ENCODE measurements at places on chromosomes 3 and 15.

DNA sequence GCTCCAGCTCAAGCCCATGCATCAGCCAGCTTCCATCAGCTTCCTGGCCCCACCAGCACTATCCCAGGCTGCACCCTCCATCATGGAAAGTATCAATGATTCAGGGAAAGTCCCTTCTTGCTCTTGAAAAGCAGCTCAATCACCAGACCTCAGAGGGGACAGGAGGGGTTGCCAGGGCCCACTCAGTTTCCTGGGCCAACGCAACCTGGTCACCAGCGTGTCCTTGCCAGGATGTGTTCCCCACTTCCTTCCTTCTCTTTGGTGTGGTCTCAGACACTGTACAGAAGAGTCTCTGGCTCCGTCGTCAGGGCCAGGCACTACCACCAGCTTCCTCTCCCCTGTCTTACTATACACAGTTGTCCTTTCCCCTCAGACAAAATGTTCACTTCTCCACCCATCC, 3.0 kb downstream of the HDC start:
- DNase-seq: peak; percentile 52

DNA sequence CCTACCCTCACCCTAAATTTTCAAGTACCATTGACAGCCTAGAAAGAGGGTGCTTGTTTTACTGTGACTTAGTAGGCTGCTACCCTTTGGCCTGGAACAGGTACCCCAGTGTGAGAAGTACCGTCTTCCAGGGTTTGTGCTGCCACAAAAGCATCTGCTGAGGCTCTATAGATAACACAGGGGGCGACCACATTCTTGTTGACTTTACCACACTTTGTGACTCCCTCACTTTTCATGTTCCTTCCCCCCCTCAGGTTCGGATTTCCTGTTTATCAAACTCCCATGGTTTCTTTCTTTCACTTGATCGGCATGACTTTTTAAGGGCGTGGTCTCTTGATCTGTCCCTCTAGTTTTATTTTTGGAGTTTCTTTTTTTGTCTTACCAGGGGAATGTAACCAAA, 23.5 kb downstream of the EXOG start:
- DNase-seq: no peak

GRCh38 chr3:88307666-88308065, 157.9 kb downstream of the C3orf38 start:
- DNase-seq: no peak

DNA sequence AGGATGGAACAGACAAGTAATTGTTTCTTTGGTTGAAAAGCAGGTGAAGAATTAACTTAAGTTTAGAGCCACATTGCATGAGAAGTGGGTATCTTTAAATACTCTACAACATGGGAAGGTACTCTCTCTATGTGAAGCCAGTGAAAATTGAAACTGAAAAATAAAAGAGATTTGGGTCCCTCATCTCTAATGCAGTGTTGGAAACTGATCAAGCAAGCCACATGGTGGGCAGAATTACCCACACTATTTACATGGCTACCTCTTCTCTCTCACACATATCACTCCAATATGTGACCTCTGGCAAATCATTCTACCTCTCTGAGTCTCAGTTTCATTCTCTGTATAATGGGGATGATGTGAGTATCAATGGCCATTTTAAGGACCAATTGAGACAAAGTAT, 339.0 kb downstream of the IL5RA start:
- no peak for DNase-seq

All from stimulated activated naive CD4-positive, alpha-beta T cell treated with Interleukin-2 at 50 U/mL for 16 hours (primary cell).